ENCODE measurements at places on chromosomes 12 and 14. TPM values are rescaled to one million over a fixed set of nuclear protein-coding genes. Genes with fewer than 3 reads are reported as not detected.

Gene SERPINA12
- polyA plus RNA-seq: not detected

Gene OTOGL
- not detected for polyA plus RNA-seq

Gene DBX2
- polyA plus RNA-seq: not detected

Gene IL22
- not detected for polyA plus RNA-seq

Gene APOF
- polyA plus RNA-seq: not detected

Gene GSC
- 0.51 TPM for polyA plus RNA-seq

Gene NKX2-1
- polyA plus RNA-seq: not detected

Gene TMEM132C
- not detected for polyA plus RNA-seq

Gene KRT72
- polyA plus RNA-seq: not detected

Gene TAS2R46
- polyA plus RNA-seq: not detected

Gene B3GNT4
- 0.22 TPM for polyA plus RNA-seq

Gene NXPH4
- polyA plus RNA-seq: not detected

Gene CDK17
- 40.0 TPM for polyA plus RNA-seq

Gene CPM
- polyA plus RNA-seq: 0.26 TPM

Gene TMTC3
- polyA plus RNA-seq: 1.8 TPM

Data from CD8-positive, alpha-beta memory T cell (primary cell).